ENCODE measurements at places on chromosomes 3 and 15.

GRCh38 chr3:73681198-73681597 is 56.5 kb upstream of the PDZRN3 start:
- DNase-seq: no peak

DNA sequence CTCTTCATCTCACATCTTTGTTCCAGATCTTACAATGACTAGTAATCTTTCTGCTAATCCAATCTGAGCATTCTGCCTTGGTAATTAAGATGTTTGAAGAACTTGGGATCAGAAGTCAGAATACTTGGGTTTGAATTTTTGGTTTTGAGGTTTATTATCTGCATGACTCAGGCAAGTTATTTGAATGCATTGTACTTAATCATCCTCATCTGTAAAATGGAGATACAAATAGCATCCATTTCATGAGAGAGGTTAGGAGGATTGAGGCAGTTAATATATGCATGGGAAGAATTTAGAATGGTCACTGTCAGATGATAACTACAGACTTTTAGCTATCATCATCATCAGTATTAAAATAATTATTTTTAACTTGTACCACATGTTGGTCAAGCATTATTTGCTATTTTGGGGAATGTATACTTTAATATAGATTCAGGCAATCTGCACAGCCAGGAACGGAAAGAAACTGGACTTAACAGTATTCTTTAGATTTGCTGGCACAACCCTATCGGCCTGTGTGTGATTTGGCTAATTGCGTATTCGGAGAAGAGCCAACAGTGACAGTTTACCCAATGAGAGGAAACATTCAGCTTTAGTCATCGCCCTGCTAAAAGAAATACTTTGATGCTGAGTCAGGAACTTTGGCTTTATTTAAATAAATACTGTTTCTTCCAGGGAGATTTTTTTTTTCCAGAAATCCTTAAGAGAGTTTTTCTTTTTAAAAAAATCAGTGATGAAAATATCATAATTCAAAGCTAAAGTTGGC is 600.0 kb downstream of the ROBO1 start:
- DNase-seq: no peak

GRCh38 chr3:12394569-12395271 is 89.6 kb upstream of the TSEN2 start:
- DNase-seq: no peak

GRCh38 chr3:42505128-42505848 is 2.8 kb downstream of the VIPR1 start:
- DNase-seq: no peak

DNA sequence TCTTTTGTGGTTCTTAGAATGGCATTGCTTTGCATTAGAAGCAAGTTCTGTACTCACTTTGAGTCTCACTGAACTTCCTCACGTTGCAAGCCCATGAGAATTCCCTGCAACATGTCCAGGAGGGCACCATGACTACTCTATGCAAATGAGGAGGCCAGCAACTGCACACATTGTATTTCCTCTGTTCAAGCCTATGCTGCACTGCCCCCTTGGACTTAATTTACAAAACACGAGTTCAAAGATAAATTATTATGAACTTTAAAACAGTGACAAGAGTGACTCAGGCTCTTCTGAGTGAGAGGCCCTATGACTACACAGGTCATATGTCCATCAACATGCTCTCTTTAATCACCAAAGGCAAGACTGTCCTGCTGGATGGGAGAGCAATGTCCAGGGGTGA is 484.2 kb upstream of the ATP11B start:
- DNase-seq: no peak

- DNase-seq: peak; percentile 59
Measured at GRCh38 chr15:72199721-72200212, 2.2 kb upstream of the GRAMD2A start.

GRCh38 chr3:65635657-65636056 is 403.1 kb downstream of the MAGI1 start:
- no peak for DNase-seq

GRCh38 chr3:178476886-178477285 is 59.4 kb upstream of the KCNMB2 start:
- DNase-seq: no peak

DNA sequence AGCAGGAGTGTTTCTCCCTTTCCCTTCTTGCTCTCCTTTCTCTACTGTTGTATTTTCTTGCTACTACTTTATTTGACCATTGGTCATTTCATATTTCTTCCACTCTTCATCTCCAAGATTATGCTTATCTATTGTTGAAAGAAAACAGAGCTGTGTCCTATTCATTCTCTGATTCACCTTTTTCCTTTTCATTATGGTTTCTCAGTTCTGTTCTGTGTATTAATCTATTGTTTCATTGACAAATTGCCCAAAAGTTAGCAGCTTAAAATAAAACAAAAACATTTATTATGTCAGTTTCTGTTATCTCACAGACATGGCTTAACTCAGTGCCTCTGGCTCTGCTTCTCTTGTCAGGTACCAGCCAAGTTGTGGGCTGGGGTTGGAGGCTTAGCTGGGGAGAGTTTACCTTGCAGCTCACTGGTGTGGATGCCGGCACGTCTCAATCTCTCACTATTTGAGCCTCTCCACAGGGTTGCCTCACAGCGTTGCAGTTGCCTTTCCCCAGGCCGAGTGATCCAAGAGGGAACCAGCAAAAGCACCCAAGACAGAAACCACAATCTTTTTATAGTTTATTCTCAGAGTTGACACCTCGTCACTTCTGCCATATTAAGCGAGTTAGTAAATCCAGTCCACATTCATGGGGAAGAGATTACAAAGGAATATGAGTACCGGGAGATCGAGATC is 36.9 kb upstream of the FILIP1L start:
- no peak for DNase-seq

DNA sequence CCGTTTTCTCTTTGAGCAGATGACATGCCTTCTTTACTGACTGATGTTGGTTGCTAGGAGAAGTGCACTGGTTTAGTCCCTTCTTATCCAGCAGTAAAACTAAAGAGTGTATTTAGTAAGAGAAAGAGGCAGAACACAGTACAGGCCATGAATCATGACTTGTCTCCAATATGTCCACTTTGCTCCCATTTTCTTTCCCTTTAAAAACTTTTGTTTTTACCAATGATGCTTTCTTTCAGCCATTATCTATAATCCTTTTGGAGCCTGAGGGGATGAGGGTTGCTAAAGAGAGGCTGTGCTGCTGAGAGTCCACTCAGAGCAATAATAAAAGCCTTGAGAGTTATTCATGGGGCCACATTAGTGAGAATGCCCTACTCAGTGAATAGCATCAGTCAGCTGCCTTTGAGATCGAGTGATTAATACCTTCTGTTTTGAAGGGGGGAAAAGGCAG is 12.2 kb downstream of the ROBO2 start:
- DNase-seq: no peak

DNA sequence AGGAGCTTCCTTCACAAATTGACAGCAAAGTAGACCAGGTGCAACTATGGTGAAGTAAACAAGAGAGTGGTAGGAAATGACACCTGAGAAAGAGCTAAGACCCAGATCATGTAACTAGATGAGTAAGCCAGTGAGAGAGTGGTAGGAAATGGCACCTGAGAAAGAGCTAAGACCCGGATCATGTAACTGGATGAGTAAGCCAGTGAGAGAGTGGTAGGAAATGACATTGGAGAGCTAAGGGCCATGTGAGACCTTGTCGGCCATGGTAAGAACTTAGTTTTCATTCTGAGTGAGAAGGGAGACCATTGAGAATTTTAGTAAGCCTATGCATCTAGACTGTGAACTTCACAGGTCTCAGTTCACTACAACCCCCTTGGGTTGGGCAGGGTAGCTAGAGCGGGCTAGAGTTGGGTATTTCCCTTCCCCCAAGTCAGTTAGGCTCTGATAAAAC is 5.4 kb upstream of the SENP7 start:
- no peak for DNase-seq

- DNase-seq: no peak
Measured at GRCh38 chr3:186540835-186541226, 3.3 kb downstream of the CRYGS start.

DNA sequence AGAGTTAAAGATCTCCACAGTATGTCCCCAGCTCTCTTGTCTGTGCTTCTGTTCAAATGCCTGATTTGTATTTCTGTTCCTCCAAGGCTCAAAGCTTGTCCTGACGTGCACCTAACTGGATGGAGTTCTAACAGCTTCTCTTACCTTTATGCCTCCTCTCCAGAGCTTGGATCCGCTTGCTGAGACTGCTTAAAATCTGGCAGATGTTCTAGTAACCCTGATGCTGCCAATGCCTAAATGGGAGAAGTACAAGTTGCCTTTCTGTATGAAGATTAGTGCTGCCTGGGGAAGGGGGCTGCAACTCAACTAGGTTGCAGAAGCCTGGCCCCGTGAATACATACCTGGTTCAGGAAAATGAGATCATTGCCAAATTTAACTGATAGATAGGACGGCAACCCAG is 354.5 kb upstream of the KCNMB2 start:
- DNase-seq: no peak

GRCh38 chr3:71851878-71852277 is 66.9 kb upstream of the PROK2 start:
- DNase-seq: no peak

- no peak for DNase-seq
Measured at GRCh38 chr15:34214135-34214534, 4.2 kb upstream of the KATNBL1 start.

DNA sequence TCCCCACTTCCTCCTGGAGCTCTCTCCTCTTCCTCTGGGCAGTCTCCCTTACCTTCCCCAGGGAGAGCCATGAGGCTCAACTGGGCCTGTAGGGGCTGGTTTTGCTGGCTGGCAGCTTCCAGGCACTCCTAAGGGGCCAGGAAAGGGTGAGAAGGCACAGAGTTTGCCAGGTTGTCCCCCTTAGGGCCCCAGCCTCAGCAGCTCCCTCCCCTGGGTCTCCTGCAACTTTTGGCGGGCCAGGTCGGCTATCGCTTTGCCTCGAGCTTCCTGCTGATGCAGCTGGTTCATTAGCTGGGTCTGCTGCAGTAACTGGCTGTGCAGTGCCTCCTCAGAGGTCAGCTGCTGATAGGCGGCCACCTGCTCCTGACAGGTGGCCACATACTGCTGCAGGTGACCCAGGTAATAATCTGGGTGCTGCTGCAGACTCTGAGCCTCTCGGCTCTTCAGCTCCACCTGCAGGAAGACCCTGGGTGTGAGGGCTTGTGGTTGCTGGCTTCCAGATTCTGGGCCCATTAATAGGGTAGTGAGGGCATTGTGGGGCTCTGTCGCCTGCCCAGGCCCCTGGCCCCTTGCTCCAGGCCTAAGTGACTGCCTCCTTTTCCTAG is 29.7 kb upstream of the OR4F6 start:
- peak; percentile 44 for DNase-seq

DNA sequence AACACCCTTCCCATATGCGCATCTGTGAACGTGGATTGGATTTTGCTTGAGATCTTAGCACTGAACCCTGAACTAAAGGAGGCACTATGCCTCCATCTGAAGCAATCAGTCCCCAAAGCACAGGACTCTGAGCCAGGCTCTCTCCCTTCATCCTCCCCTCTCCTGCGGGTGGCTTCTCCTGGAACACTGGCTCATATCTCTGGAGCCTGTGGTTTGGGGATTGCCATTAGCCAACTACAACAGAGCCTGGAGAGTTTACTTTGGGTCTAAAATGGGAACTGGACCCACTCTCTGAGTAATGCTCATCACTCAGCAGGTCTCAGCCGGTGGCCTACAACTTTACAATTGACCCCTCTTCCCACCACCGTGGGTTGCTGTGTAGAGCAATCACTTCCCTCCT is 190.8 kb upstream of the HES1 start:
- no peak for DNase-seq

DNA sequence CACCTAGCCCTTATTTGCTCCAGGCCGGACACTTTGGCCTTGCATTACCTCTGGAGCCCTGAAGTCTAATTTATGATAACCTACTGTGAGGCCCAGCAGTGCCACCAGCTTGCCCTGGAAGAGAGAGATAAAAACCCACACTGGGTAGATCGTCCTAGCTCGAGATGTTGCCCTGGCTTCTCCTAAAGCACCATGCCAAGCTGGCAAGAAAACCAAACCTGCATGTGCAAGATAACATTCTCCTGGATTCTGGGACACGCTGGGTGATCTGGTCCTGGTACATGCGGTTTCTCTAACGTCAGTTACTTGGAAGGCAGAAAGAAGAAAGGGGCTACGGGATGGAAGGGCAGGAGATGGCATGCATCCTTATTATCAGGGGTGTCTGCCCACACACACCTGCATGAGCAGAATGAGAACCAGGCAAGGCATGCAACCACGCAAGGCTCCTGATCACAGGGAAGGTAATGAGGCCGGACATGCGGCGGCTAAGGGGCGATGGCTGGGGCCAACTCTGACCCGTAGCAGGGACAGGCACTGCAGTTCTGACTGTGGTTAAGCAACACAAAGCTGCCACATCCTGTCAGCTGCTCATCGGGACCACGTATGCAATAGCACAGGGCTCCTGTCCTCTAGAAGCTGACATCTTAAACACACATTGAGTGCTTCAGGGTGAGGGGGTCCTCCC is 73.0 kb downstream of the OXNAD1 start:
- DNase-seq: no peak

DNA sequence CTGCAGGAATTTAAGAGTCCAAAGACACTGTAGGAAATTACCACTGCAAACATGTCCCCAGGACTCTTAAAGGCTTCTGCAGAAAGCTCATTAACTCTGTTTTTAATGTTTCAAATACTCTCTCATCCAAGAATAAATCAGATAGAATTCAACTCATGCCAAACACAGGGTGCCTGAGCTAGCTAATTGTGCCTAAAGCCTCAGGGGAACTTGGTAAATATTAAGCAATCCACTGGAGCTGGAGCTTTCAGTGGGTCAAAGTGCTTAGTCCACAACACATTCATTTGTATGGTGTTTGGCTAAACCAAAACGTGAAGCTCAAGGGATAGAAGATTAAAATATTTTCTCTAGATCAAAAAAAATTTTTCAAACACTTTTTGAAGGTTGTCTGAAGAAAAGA is 131.4 kb downstream of the THRB start:
- no peak for DNase-seq

DNA sequence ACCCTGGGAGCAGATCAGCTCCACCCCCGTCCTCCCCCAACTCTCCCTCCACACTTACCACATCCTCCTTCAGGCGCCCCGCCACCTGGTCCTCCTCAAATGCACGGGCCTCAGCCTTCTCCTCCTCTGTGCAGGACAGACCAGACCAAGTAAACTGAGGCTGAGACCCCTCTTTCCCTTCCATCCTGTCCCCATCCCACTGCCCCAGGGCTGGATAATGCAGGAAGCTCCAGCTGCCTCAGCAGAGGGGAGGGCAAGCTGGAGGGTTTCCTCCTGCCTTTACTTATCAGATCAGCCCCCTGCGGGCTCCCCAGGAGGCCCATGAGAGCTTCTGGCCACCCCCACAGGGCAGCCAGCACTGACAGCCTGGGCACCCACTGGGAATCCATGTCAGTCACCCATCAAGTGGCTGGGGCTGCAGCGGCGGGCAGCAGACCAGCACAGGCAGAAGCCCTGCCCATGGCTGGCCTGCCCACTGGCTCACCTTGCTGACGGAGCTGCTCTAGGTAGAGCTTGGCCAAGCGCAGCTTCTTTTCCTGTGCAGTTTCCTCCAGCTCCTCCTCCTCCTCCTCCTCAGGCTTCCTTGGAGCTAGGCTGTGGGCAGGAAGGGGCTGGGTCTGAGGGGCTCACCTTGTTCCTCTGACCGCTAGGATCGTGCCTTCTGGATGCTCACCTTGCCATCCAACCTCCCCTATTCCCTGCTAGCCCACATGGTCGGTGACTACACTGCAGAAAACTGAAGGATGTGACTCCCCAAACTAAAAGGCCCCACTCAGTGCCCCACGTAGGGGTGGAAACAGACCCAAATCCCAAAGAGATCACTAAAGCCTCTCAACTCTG is 3.9 kb downstream of the RRP9 start:
- DNase-seq: no peak

- peak; percentile 2 for DNase-seq
Measured at GRCh38 chr3:94525043-94525442, 462.2 kb downstream of the NSUN3 start.

Measured in COR-L47 (cell line).